Endothelial cell of umbilical vein (primary cell): ENCODE measurements at places on chromosomes 7 and 10. TPM values are rescaled to one million over a fixed set of nuclear protein-coding genes. Genes with fewer than 3 reads are reported as not detected.

SLIT1 gene
- total RNA-seq: 0.05 and 0.20 TPM in 2 replicates

GNB2 gene
- 297 and 300 TPM in 2 replicates for total RNA-seq

GPR26 gene
- not detected in 2 replicates for total RNA-seq

- no peak for DNase-seq
These were observed 656.0 kb downstream of the CNTNAP2 start for GRCh38 chr7:146772601-146773000.

- no peak for DNase-seq
These were observed 811.2 kb downstream of the TYW1 start for GRCh38 chr7:67807826-67808225.

DNA sequence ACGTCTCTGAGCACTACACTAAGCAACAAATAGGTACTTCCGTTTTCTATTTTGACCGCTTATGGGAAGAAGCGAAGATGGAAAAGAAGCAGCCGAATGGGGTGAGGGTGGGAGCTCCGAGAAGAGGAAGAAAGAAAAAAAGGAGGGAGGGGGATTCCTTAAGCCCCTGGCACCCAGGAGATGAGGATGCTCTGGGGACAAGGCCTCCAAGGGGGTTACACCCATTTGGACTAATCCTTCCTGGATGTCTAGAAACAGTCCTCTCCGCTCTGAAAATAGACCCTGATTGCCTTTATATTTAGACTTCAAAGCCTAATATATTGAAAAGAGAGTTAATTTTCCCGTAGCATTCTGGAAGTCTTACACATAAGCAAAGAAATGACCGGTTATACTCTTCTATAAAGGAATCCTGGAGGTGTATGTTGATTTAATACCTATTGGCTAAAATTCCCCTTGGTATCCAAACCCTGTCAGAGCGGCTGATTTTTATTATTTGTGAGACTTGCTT lies 676 bp upstream of the HTR7 start:
- DNase-seq: no peak

- DNase-seq: no peak
These were observed 13.8 kb upstream of the MPP7 start for GRCh38 chr10:28316696-28317095.

DNA sequence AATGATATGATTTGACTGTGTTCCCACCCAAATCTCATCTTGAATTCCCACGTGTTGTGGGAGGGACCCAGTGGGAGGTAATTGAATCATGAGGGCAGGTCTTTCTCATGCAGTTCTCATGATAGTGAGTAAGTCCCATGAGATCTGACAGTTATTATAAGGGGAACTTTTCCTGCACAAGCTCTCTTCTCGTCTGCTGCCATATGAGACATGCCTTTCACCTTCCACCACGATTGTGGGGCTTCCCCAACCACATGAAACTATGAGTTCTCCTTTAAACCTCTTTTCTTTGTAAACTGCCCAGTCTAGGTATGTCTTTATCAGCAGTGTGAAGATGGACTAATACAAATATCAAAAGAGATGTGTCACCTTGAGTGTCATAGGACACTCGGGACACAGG lies 502.7 kb upstream of the PODXL start:
- no peak for DNase-seq
